ENCODE measurements at places on chromosomes 2 and 18. TPM values are rescaled to one million over a fixed set of nuclear protein-coding genes. Genes with fewer than 3 reads are reported as not detected.

ABHD1 gene
- 0.53 TPM for total RNA-seq

BOLL gene
- not detected for total RNA-seq

ESPNL gene
- total RNA-seq = 0.41 TPM

CROCC2 gene
- total RNA-seq = not detected

EN1 gene
- total RNA-seq = 2.2 TPM

KCNE4 gene
- 0.34 TPM for total RNA-seq

ZFP36L2 gene
- total RNA-seq = 8.1 TPM

GPAT2 gene
- not detected for total RNA-seq

Data from A375 (cell line).